ENCODE measurements at places on chromosomes 3 and 15.
A peak's percentile ranks its signal among the peaks of the same experiment; 100 is the strongest.

- peak; percentile 49 for DNase-seq
Measured at GRCh38 chr3:126355777-126356372, 1.3 kb downstream of the KLF15 start.

- DNase-seq: no peak
Measured at GRCh38 chr3:39727415-39727814, 82.0 kb upstream of the MYRIP start.

DNA sequence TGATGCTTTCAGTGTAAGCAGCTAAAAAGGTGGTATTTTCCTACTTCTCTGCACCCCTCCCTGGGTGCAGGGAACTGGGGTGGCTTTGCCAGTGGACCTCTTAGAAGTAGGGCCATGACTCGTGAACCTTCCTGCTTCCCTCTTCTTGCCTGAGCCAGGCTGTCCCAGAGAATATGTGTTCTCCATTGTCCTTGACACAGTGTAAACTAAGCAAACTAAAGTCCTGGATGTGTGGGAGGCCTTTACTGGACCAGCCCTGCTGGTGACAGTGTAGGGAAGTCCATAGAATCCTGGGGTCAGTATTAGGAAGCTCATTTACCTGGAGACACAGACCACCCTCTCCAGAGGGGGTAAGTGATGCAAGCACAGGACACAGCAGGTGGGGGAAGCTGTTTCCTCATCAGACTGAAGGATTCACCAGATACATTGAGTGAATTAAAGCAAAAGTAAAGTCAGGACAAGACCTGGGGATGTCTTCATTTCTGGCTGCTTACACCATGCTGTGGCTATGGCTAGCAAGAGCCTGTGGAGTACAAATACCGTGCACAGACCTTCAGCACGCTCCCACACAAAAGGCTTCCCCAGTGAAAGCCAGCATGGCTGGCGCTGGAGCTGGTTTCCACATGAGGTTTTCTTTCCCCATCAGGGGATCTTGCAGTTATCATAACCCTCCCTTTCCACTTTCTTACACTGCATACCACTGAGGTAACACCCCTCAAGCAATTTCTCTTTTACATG, 64.8 kb upstream of the LPP start:
- DNase-seq: no peak

- DNase-seq: no peak
Measured at GRCh38 chr3:195524171-195524896, 18.8 kb downstream of the PPP1R2 start.

DNA sequence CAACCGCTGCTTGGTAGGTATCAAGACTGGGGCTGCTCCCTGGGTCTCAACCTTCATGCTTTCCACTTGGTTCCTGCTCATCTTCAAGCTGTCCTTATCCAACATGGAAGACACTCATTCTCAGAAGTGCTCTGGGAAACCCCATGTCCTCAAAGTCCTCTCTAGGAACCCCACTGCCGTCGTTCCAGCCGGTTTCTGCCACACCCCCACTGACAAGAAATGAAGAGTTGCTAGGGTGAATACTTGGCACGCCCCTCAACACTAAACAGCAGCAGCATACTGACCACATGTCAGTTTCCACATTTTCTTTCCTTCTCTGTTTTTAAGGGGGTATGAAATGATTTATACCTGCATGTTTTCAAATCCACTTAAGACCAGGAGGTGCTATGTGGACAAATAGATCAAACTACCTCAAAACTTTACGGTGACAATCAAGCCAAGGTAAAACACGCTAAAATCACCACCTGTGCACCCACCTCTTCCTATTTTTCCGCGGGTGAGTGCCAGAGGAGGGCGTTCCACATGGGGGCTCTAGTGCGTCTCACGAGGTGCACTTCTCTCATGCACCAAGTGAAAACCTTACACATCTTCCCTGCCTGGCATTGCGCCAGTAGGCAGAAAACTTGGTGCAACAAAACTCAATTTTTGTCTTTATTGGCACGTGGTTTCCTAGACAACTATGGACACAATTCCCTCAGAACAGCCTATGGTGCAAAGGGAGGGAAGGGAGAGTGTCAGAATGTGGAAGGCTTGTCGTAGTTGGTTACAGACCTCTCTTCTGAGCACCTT, 125.1 kb downstream of the TJP1 start:
- DNase-seq: no peak

DNA sequence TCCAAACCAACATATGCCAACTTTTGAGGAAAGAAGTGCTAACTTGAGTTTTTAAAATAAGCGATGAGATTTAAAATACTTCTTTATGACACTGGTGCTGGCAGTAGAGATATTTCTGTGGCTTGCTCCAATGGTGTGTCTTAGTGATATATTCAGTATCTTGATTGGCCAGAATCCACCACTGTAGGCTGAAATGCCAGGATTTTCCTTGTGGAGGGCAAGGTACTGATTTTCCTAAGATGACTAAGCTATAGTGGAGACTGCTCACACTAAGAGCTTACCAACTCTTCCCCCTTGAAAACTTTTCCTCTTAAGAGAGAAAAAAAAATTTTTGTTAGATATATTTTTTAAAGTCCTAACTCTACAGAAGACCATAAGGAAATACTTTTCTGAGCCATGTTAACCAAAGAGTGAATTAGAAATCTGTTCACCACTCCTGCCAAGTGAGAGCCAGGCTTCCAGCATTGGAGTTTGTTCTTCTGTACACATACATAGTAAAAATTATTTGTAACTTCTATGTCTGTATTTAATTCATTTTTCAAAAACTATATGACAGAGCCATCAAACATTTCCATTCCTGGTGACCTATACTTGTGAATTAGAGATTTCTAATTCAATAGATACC, 109.1 kb downstream of the PPP2R3A start:
- peak; percentile 25 for DNase-seq

DNA sequence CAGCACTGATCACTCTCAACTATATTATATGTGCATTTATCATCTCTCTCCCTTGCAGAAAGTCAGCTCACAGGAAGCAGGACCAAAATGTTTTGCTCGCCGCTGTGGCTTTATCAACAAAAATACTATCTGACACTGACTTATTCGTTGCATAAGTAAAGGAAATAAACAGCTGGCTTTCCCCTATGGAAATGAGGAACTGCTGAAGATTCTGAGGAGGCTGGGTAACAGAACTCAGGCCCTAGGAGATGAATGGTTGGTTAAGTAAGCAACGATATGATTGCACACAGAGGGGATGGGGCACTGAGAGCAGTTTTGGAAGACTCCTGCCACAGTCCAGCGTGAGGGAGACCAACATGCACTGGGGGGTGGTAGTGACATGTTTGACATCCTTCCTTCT, 181.1 kb downstream of the STT3B start:
- no peak for DNase-seq

DNA sequence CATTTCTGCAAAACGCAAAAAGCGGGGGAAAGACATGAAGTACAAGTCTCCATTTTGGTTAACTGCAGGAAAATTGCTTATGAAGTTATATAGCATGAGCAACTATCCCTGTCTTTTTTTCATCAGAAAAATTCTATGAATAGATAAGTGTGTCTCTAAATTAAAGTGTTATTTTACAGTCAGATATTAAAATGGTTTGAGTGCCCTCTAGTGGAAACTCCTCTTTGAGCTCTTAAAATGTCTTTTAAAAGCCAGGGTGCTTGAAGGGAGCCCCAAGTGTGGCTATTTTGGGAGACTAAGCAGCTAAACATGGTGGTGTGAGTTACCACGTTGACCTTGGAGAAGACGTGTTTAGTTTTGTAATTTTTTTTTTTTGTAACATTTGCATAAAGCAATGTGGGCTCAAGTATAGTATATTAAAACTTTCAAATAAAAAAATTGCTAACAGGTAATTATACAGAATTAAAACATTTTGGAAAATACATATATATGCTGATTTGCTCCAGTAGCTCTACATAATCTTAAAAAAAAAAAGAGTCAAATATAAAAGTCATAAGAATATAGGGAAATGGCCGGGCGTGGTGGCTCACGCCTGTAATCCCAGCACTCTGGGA, 77.2 kb downstream of the PPP2R3A start:
- DNase-seq: peak; percentile 77

DNA sequence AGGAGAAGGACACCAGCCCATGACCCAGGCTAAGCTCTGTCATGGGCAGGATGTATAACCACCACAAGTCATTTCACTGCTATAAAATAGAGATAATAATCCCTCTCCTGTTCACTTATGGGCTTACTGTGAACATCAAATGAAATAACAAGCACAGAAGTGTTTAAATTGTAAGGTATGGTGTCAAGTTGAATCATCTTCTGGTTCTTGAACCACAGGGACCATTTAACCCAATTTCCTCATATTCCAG, 44.3 kb upstream of the TLE3 start:
- no peak for DNase-seq

GRCh38 chr3:156808025-156808424, 18.1 kb upstream of the LEKR1 start:
- DNase-seq: no peak

- DNase-seq: no peak
Measured at GRCh38 chr3:54966979-54967378, 39.1 kb upstream of the LRTM1 start.

- DNase-seq: no peak
Measured at GRCh38 chr3:54550221-54550977, 377.5 kb downstream of the LRTM1 start.

DNA sequence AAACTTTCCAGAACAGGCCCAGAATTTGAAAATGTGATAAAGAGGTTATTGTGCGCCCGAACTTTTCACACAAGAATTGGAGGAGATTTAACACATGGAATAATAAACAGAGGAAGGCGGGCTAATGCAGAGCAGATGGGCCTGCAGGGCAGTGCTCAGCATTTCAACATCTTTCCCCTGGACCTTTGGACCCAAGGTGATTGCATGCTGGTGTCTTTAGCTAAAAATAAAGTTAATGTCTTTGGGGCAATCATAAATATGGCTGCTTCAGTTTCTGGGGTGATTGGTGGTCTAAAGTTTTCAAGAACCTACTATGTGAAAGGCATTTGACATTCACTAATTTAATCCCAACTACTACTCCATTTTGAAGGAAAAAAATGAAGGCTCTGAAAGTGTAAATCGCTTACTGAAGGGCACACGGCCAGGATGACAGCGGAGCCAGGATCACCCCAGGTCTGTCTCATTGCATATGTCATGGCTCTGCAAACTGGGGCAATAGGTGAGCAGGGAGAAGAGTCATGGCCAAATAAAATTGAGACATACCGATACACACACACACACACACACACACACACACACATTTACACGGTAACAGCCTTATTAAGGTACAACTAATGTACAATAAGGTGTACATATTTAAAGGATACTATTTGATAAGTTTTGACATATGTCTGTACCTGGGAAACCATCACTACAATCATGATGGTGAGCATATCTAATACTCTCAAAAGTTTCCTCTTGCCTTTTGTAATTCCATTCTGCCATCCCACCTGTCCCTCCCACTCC, 243.1 kb upstream of the LRRFIP2 start:
- no peak for DNase-seq

GRCh38 chr15:95998935-95999334, 331.6 kb upstream of the NR2F2 start:
- no peak for DNase-seq

DNA sequence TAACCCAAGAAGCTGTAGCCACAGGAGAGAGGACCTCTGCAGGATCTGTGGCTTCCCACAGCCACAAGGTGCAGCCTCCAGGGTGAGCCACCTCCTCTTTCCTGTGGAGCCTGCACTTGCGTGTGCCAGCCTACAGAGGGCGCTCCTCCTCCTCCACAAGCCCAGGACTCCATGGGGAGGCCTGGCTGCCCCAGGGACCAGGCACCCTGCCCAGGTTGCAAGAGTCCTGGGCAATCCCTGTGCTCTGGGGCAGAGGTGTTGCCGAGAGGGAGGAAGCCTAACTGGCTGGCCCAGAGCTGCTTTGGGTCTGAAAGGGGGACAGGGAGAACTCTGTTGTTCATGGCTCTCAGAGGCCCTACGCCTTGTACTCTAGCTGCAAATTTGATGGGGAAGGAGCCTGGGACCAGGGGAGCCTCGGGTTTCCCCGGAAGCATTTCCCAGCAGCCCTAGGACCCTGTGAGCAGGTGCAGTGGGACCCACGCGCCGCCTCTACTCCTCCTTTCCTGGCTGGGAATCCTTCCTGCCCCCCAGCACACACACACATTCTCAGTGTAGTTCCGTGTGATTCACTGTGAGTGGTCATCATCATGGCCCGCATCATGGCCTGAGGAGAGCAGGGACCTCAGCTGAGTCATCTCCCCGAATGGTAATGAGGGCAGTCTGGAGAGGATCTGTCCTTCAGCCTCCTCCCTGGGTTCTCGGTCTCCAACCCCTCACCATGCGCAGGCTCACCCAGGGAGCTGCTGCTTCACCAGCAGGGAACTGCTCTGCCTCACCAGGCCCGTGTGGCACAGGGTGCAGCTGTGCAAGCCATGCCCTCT, 24.3 kb downstream of the TBC1D21 start:
- DNase-seq: peak; percentile 88

DNA sequence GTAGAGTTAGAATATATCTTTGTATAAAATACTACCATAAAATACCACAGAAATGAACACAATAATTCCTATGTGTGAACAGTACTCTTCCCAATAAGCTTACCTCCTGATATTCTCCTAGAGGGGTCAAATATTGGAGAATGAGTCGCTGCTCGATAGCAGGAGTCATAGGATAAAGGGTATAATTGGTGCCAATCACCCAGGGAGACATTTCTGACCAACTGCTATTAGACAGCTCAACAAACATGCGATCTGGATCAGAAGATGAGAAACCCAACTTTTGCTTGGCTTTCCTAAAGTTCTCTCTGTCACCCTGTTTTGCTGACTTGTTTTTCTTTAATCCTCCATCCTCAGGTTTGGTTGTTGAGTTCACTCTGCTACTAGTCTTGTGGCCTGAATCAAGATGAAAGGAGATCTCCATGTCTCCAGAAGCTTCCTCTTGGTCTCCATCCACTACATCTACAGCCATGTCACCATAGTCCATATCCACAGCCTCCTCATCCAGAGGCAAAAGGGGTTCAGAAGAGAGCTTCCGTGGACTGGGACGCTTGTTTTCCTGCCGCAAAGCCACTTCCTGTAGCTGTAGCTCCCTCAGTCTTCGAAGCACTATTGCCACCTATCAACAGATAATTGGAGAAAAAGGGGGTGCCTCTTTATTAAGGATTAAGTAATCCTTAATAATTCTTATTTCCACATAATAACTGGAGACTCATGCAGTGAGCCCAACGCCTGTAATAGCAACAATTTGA, 50.4 kb downstream of the RBM15B start:
- no peak for DNase-seq

DNA sequence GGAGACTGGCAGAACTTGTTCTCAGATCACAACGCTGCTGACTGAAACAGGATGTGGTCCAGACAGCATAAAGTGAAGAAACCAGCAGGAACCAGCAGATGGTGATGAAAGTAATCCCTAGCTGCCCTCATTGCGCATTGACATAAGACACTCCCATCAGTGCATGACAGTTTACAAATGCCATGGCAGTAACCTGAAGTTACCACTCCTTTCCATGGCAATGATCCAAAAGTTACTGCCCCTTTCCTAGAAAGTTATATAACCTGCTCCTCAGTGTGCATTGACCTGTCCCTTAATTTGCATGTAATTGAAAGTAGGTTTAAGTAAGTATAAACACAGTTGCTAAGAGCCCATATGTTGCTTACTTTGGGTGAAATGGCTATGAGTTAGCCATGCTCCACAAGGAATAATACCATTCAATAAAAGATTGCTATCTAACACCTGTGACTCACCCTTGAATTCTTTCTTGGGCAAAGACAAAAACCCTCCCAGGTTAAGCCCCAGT, 149.1 kb upstream of the CD96 start:
- DNase-seq: peak; percentile 8

All from astrocyte of the spinal cord (primary cell).